ENCODE measurements at places on chromosomes 1 and 21.

DNA sequence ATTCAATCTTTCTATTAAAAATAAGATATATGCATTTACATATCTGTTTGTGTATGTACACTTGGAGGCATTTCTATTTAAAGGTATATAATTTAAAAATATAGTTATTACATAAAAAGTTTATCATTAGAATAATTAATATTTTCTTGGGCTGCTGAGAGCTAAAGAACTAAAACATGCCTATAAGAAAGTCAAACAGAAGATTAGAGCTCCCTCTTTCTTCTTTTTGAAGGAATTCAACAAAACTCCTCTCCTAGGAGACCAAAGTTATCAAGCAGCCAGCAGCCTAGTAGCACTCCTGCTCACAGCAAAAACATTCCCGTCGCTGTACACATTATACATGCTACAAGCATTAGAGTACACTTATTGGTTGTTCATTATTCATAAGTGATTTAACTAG lies 216.4 kb downstream of the VAV3 start:
- no peak for DNase-seq

- DNase-seq = no peak
Observed at GRCh38 chr1:17097147-17097546, 22.1 kb downstream of the PADI2 start.

DNA sequence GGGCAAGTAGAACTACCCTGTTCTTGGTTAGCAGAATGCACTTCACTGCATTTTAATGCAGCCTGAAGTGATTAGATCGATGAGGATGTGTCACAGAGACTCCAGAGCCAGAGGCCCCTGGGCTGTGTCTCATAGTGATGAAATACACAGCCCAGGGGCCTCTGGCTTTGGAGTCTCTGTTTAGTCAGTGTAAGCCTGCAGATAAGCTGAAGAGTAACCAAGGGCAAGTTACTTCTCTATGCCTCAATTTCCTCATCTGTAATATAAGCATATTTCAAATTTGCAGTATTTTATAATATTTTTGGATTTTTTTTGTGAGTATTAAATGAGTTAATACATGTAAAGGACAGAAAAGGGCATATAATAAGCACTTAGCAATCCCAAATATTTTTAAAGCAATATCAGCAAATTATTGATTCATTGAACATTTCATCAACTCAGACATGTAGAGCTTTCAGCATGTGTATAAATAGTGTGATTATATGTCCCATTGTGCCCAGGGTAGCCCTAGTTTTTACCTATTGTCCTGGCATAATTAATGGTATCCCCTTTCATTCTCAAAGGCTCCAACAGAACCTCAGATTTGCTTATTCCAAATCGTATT lies 23.6 kb upstream of the APOBEC4 start:
- DNase-seq = no peak

- DNase-seq = no peak
Observed at GRCh38 chr1:35191429-35192055, 1.4 kb downstream of the SFPQ start.

DNA sequence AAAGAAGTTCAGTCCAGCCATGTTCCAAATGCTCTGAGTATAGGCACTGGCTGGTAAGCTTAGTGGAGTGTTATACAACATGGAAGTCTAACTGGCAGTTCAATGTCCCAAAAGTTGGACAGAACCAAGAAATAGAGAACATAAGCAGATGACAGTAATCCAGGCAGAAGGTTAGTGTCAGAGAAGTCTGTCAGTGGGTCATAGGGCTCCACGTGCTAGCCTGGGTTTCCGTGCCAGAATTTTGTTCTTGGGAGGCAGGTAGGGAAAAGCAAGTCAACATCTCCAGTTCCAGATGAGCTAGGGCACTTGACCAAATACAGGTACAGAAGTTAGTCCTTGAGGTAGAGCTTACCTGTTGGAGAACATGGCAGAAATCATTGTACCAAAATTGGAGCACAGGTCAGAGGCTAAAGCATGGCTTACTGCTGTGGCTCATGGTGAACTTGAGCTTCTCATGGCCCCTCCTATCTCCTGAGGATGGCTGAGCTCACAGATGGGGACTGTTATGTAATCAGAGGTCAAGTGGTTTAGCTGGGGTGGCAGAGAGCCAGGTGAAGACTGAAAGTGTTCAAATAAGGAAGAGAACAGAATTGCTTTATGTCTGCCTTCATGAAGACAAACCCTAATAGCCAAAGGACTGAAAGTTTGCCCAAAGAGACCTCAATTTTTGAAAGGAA lies 170.8 kb downstream of the NFIA start:
- DNase-seq = no peak

GRCh38 chr1:1132956-1133750 lies 17.3 kb upstream of the C1orf159 start:
- no peak for DNase-seq

- no peak for DNase-seq
Observed at GRCh38 chr1:186626356-186626932, 53.8 kb downstream of the PTGS2 start.

- no peak for DNase-seq
Observed at GRCh38 chr21:35568643-35569042, 491.7 kb downstream of the SETD4 start.

DNA sequence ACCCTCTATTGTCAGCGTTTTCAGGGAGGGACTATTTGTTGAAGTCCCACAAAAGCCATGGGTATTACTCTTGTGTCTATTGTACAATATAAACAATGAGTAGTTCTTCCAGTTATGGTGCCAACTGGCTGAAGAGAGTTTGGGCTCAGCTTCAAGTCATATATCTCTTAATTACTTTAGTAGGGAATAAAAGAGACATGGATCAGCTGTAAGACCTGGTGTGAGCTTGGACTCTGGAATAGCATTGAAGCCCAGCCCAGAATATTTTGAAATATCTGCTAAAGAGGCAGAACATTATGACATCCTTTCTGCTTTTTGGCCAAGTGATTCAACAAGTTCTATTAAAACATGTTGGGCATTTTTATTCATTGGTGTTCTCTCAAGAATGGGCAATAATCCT lies 224.9 kb downstream of the BACH1 start:
- DNase-seq = no peak

All from NCI-H526 treated with DMSO at 0.1 percent for 48 hours (cell line).